Endothelial cell of umbilical vein (primary cell): ENCODE measurements at places on chromosomes 16 and 17. TPM values are rescaled to one million over a fixed set of nuclear protein-coding genes. Genes with fewer than 3 reads are reported as not detected.

The EPN3 gene
- not detected in 2 replicates for polyA plus RNA-seq

DNA sequence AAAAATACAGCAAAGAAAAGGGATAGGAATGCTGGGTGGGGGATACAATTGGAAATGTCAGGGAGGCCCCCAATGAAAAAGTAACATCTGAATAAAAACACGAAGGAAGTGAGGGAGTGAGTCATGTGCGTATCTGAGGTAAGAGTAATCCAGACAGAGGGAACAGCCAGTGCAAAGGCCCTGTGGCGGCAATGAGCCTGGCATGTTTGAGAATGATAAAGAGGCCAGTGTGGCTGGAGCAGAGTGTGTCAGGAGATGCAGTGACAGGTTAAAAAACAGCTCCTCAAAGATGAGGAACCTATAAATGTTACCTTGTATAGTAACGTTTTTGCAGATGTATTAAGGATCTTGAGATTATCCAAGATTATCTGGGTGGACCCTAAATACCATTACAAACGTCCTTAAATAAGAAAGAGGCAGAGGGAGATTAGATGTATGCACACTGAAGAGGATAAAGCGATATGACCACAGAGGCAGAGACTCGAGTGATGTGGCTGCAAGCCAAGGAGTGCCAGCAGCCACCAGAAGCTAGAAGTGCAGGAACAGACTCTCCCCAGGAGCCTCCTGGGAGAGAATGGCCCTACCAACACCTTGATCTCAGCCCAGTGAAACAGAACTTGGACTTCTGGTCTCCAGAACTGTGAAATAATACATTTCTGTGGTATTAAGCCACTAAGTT is 17.8 kb upstream of the SLC35B1 start:
- no peaks in the 10 kb centered on the region for H3K36me3 ChIP-seq
- DNase-seq, result no peak
- H3K27ac ChIP-seq, result no peak overlapping the region
- no peak overlapping the region for H3K4me3 ChIP-seq

GRCh38 chr17:76111956-76112355 is 8.4 kb upstream of the EXOC7 start:
- H3K4me1 ChIP-seq, result no peaks in the 10 kb centered on the region
- H3K27ac ChIP-seq, result no peak overlapping the region
- H3K27me3 ChIP-seq, result no peaks in the 10 kb centered on the region
- H3K4me3 ChIP-seq, result no peak overlapping the region

DNA sequence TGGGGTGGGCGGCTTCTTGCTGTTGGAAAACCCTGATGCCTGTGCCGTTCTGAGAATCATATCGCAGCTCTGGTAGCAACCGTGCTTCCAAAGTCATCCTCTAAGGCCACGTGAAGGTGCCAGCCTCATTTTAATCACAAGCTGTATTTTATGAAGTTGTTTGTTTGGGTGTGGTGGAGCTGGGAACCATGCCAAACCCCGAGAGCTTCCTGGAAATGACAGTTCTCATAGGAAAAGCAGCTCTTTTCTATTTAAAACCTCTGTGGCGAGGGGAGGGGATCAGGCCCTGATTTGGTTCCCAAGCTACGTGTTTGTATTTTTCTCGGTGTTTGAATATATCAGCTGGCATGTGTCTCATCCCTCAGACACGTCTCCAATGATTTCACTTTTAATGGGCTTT is 21.7 kb downstream of the KNOP1 start:
- no peak overlapping the region for H3K4me3 ChIP-seq
- peaks cover 17% of the 10 kb centered on the region for H3K4me1 ChIP-seq
- H3K27me3 ChIP-seq, result no peaks in the 10 kb centered on the region
- peak overlapping the region; percentile 59 for H3K27ac ChIP-seq

GRCh38 chr16:80759419-80760162 is 44.8 kb downstream of the CDYL2 start:
- H3K27me3 ChIP-seq, result no peaks in the 10 kb centered on the region
- peak; percentile 60 for DNase-seq
- H3K27ac ChIP-seq, result no peak overlapping the region
- no peaks in the 10 kb centered on the region for H3K36me3 ChIP-seq
- no peak overlapping the region for H3K4me3 ChIP-seq
- H3K4me1 ChIP-seq, result peaks cover 21% of the 10 kb centered on the region

DNA sequence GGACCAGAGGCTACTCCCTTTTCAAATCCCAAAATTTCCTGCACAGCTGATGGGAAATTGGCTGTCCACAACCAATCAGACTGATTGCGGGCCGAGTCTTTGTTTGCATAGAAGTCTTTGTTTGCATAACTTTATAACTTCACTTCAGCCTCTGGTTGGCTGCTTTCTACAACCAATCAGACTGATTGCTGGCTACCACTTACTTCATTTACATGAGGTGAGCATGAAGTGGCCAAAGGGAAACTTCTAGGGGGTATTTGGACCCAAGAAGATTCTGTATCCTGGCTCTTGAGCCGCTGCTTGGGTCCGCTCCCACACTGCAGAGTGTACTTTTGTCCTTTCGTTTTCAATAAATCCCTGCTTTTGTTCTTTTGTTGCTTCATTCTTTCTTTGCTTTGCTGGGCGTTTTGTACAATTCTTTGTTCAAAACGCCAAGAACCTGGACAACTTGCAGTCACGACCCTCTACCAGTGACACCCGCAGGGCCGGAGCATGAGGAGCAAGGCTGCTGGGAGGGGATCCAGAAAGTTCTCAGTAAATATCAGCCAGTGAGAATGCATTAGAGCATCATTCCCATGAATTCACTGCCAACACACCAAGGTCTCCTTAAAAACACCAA is 67.5 kb downstream of the IQCK start:
- no peak for DNase-seq
- no peak overlapping the region for H3K27ac ChIP-seq
- H3K4me3 ChIP-seq, result no peak overlapping the region
- no peaks in the 10 kb centered on the region for H3K4me1 ChIP-seq

- H3K36me3 ChIP-seq, result no peaks in the 10 kb centered on the region
- no peak for DNase-seq
- peaks cover 10% of the 10 kb centered on the region for H3K27me3 ChIP-seq
- H3K27ac ChIP-seq, result no peak within 1 kb of the TSS
Observed at GRCh38 chr17:34285286-34285792, at the start of gene CCL11. Gene CCL11, plus strand, starts transcription at chr17:34285742. Its CDS starts 67 bp downstream, at chr17:34285809.

GRCh38 chr17:73625006-73625405 is 19.2 kb downstream of the SDK2 start:
- no peak overlapping the region for H3K27ac ChIP-seq
- no peak overlapping the region for H3K4me3 ChIP-seq
- H3K27me3 ChIP-seq, result no peaks in the 10 kb centered on the region
- H3K4me1 ChIP-seq, result no peaks in the 10 kb centered on the region
- H3K36me3 ChIP-seq, result no peaks in the 10 kb centered on the region
